ENCODE measurements at places on chromosomes 5 and 9.

- DNase-seq: no peak
Observed at GRCh38 chr9:137371521-137371941, 51.4 kb downstream of the EXD3 start.

GRCh38 chr9:76944011-76944410, 38.1 kb upstream of the PRUNE2 start:
- DNase-seq: no peak

DNA sequence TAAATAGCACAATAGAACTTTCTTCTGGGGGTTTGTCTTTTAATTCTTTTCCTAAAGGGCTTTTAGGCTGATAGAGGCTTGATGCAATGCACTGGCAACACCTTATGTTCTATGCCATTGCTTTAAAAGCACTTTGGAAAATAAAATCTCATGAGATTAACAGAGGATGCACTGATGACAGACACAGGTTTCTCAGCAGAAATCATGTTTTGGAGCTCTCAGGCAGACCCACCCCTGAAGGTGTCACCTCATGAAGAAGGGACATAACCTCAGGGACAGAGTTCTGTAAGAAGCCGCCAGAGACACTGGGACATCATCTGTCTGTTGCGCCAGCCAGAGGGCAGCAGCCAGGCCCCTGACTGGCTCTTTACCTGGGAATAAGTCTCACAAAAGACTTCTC, 27.7 kb downstream of the SLC22A5 start:
- no peak for DNase-seq

DNA sequence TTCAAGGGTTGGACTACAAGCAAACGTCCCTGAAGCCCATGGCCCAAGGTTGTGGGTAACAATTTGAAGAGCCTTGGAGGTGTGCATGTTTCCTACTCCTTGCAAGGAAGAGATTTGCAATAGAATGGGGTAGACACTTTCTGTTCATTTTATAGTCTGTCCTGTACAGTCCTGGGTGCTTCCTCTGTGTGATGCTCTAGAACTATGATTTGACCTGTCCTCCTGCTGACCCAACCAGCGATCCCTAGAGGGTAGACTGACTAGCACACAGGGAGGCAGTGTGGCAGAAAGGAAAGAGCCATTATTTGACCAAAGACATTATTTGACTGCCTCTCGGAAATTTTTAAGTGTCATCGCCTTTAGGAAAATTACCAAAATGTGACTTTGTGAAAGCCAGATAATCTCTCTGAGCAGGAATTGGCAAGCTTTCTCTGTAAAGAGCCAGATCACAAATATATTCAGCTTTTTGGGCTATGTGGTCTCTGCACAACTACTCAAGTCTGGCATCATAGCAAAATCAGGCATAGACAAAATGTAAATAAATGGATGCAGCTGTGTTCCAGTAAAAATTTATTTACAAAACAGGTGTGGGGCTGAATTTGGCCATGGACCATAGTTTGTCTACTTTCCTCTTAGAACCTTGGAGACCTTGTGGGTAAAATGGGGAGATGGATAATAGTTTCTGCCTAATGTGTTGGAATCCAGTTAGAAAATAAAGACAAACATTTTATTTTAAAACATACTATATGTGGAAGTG, 106.8 kb downstream of the DMRT2 start:
- no peak for DNase-seq

DNA sequence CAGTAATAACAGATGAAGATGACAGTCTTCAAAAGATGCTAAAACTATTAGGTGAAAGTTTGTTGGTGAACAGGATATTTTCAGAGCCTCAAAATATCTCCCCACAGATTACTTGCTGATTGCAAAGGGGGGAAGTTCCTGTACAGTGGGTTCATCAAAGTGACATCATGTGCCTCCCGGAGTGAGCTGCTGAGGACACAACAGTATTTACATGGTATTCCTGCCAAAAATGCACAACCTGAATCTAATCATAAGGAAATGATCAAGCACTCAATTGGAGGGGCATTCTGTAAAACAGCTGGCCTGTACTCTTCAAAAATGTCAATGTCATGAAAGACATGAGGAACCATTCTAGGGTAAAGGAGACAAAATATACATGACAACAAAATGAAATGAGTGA, 18.9 kb upstream of the GLIS3 start:
- DNase-seq: peak; percentile 53
